ENCODE measurements at places on chromosomes 2 and 18.

- no peak for DNase-seq
Measured at GRCh38 chr18:50262977-50263376, 3.3 kb downstream of the CFAP53 start.

GRCh38 chr2:100184055-100184737 lies 41.8 kb upstream of the AFF3 start:
- DNase-seq = no peak

GRCh38 chr2:205543937-205544702 lies 138.2 kb upstream of the NRP2 start:
- no peak for DNase-seq

GRCh38 chr2:8414946-8415879 lies 266.6 kb upstream of the ID2 start:
- DNase-seq = no peak

DNA sequence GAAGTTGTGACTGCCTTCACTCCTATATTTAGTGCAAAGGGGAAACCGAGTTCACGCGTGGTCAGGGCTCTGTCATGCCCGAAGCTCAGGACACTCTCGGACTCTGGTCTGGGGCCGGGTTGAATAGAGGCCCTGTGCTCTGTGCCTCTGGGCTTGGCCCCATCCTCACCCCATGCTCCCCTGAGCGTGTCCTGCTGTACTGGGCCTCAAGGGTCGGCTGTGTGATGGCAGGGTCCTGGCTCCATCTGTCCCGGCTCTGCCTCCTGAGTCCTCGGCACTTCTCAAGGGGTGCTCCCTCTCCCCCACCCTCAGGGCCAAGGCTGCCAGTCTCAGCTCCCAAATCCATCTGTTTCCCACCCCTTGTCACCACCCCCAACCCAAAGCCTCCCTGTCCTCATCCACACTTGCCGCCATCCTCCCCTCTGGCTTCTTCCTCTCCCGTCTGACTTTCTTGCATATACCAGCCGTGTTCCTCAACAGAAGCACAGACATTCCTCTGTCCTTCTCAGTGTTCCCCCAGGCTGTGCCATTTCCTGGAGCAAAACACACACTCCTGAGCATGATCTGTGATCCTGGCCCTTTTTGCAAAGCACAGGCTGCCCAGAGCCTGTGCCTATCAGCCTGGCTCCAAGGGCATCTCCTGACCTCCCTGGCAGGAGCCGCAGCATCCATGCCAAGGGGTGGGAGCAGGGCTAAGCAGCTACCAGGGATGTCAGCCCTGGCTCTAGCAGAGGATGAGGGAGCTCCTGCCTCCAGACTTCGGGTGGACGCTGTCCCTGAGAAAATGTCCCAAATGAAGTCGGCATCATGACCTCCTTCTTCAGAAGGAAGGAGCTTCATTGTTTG lies 64.2 kb upstream of the OTOS start:
- DNase-seq = no peak

- DNase-seq = no peak
Measured at GRCh38 chr2:234278556-234279255, 218.2 kb downstream of the ARL4C start.

GRCh38 chr2:232211743-232212686 lies 166.5 kb upstream of the ALPP start:
- no peak for DNase-seq

DNA sequence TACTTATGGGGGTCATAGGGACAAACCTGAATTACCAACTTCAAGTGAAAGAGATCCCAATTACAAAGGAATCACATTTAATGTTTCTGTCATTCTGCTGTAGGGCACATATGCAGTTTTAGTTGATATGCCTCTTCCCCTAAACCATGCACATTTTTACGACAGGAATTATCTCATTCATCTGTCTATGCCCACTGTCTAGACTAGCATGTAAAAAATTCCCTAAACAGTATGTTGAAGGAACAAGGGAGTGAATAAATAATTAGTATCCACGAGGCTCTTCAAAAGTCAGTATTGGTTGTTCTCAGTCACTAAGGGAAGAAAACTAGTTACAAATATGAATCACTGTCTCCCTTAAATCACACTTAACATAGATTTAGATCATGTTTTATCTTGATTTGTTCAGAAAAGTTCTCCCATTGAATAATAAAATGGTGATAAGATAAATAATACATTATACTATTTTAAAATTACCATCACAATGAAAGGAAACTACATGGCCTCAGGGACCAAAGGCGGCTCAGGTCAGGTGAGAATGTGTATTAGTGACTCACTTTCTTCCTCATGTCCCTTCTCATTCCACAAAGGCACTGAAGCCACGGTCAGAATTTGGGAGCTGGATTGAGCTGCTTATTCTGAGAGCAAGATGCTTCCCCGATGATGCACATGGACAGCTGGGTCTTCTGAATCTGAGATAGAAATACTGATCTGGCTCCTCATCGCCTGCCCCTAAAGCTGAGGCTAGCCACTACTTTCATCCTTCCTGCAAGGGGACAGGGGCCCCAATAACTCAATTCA lies 29.1 kb downstream of the DYM start:
- no peak for DNase-seq

DNA sequence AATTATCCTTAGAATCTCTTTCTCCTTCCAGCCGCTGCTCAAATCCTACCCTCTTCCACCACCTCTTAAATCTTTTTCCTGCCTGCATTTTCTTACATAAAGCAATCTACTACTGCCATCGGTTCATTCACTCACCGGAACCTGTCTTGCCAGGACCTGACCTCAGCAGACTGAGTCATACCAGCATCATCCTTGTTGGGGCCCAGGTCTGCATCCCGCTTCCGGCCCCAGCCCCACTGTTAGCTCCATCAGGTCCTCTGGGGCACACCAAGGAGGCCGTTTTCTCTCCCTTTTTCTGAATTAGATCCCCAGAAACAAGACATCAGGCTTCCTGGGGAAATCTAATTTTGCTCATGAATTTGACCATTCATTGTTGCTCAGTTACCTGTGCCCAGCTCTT lies 42.7 kb upstream of the TGFA start:
- DNase-seq = no peak

DNA sequence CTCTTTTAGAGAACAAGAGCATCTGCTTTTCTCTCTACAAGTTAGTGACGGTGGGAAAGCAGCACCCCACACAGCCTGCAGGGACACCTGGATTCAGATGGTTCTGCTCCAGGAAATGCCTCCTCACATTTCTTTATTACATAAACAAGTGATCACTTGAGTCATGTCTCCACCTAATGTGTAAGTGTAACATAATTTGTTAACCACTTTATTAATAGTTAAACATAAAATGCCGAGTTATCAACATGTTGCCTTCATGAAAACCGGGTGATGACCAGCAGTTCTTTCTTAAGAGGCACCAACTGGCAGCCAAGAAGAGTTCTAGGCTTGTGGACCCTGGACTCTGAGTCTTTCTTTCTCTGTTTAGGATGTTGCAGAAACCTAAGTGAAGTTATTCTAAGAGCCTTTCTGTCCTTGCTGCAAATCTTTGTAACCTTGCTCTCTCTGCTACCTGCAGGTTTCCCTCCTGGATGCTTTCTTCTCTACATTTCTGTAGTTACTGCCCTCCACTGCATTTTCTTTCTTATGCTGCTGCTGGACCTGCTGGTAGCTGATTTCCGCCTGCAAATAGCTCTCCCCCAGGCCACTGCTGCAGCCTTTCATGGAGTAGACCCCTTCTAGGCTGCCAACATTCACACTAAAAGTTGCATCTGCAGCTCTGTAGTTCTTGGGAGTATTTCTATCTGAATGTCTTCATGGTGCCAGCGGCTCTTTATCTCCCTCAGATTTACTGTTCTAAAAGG lies 24.3 kb downstream of the UPP2 start:
- no peak for DNase-seq

DNA sequence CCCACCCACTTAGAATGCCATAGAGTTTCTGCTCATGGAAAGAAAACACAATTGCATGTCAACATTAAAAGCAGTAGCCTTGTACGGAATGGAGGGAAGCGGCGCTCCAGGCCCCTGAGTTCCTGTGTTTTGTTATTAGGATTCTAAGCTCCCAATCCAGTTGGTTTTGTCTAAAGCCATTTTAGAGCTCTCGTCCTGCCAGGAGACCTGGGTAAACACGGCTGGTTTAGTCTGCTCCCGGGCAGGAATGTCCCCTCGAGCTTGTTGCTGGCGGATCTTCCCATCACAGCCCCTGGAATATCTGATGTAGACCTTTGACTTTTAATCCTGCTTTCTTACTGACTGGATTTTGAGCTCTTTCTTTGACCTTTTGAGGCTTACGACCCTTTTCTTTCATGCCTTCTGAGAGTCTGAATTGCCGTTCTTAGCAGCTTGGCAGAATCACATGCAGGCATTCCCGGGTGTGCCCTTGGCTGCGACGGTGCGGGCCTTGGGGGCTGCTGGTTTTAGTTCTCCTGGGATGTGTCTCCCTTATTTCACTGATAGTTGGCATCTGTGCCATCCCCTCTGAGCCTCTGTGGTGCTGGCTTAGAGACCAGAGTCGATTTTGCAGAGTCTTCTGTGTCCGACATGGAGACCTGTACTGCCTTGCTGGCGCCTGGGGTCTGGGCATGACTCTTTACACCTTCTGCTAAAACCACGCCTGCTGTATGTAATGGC lies 25.4 kb downstream of the GREB1 start:
- no peak for DNase-seq

GRCh38 chr2:124283096-124283495 lies 258.0 kb downstream of the CNTNAP5 start:
- DNase-seq = no peak

DNA sequence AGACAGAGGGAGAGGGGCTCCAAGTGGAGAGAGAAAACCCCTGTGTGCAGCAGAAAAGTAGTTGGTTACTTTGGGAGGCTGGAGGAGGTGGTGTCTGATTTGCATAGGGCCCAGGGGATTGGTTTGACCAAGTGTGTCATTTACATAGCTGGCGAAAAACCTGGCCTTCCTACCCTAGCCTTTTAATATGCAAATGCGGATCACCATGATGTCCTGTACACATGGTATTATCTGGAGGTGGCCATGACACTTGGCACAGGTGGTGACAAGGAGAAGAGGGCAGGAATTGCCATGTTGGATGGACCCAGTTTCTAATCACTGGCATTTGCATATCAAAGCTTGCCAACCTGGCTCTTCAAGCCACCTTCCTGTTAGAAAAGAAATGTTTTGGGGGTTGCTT lies 120.8 kb upstream of the CHAC2 start:
- DNase-seq = no peak

GRCh38 chr2:20454036-20454981 lies 7.4 kb downstream of the RHOB start:
- DNase-seq = no peak

GRCh38 chr2:218066926-218067515 lies 2.0 kb upstream of the RUFY4 start:
- no peak for DNase-seq

- no peak for DNase-seq
Measured at GRCh38 chr2:238818561-238818960, 29.3 kb upstream of the TWIST2 start.

GRCh38 chr2:217847552-217848350 lies 155.0 kb downstream of the TNS1 start:
- no peak for DNase-seq

DNA sequence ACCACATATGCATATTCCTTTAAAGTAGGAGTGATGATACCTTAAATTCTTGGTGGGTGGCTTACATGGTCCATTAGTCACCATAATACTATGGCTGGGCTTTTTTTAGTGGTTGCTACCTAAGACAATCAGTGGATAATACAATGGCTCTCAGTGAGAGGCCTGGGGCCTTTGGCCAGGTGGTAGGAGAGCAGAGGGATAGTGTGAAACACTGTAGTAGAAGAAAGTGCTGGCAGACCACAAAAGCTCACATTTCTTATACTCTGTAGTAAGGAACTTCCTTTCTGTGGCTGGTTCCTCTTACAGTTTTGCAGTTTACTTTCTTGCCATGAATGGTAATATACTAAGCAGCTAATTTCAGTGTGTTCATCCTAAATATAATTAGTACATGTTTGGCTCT lies 583.5 kb downstream of the XIRP2 start:
- no peak for DNase-seq

GRCh38 chr2:16218161-16218560 lies 277.8 kb downstream of the MYCN start:
- no peak for DNase-seq

DNA sequence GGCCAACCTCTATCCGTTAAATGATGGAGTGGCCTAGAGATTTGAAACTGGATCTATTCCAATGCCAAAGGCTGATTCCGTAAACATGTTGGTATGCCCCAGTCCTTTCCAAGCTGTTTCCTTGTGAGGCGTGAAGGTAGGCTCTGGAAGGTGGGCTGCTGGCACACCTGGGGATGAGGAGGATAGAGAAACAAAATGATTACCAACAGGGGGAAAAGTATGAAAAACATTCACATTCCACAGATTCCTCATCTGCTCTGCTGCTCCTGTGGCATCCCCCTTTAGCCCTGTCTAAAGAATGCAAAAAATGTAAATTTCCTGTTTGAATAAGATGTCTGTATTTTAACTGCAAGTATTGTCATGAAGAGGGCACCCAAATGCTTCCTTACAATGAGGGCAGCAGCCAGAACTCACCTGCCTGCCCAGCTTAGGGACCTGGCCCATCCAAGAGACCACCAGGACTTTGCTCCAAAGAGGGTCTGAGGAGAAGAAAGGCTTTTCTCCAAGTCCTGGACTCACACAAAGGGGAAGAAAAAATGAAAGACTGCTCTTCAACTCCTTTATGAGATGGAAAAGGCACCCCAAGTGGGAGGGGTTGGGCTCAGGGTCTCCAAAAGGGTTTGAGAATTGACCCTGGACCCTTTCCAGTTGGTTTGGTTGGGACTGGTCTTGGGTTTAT lies 132.3 kb upstream of the PELI1 start:
- DNase-seq = no peak

- no peak for DNase-seq
Measured at GRCh38 chr2:98379311-98380202, 33.3 kb downstream of the CNGA3 start.

DNA sequence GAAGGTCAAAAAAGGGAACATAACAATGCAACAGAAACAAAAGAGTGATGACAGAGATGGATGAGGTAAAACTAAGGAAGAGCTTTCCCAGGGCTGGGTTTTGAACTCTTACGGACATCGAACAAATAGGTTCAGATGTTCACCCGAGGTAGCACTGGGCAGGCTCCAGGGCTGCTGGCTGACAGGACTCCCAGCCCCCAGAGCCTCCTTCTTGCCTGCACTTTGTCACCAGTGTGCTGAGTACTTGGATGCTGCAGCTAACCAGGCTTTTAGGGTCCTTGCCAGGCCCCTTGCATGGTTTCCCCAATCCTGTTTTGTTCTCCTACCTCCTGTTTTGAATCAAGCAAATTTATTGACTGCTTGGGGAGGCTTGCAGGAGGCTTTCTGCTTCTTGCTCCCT lies 322.9 kb downstream of the DYSF start:
- DNase-seq = no peak

- DNase-seq = no peak
Measured at GRCh38 chr2:32278478-32278853, 762 bp downstream of the YIPF4 start.

GRCh38 chr2:100522430-100522829 lies 40.4 kb upstream of the PDCL3 start:
- no peak for DNase-seq

GRCh38 chr2:229456091-229456490 lies 185.0 kb upstream of the PID1 start:
- no peak for DNase-seq
